ENCODE measurements at places on chromosomes 1 and 21. TPM values are rescaled to one million over a fixed set of nuclear protein-coding genes. Genes with fewer than 3 reads are reported as not detected.
A peak's percentile ranks its signal among the peaks of the same experiment; 100 is the strongest.

DNA sequence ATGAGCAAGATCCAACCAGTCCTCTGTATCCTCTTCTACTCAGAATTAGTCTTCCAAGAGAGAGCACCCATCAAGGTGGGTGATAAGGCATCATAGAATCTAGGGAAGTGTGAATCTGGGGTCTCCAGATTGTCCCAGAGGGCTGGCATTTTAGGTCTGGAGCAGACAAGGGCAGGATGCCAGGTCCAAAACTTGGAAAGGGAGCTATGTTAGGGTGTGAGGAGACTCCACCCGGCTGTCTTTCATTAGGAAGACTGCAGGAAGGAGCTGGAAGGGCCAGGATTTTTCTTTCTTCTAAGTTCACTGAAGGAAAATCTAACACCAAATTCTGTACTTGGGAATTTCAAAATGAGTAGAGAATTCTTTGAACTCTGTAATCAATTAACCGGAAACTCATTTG lies 86.1 kb upstream of the BMP8A start:
- DNase-seq: no peak
- H3K27ac ChIP-seq: peak overlapping the region; percentile 40
- peak overlapping the region; percentile 48 for H3K4me3 ChIP-seq
- H3K27me3 ChIP-seq: no peaks in the 10 kb centered on the region
- H3K4me1 ChIP-seq: peaks cover 63% of the 10 kb centered on the region

GRCh38 chr1:56072310-56072709 lies 507.1 kb downstream of the PLPP3 start:
- H3K4me3 ChIP-seq: no peak overlapping the region
- H3K36me3 ChIP-seq: no peaks in the 10 kb centered on the region
- no peak for DNase-seq
- H3K27me3 ChIP-seq: no peaks in the 10 kb centered on the region

GRCh38 chr1:40241362-40241761 lies 6.4 kb upstream of the TMCO2 start:
- peaks cover 44% of the 10 kb centered on the region for H3K36me3 ChIP-seq
- peaks cover 62% of the 10 kb centered on the region for H3K4me1 ChIP-seq
- peaks cover 7% of the 10 kb centered on the region for H3K27me3 ChIP-seq
- DNase-seq: no peak
- peak overlapping the region; percentile 47 for H3K4me3 ChIP-seq

Gene COL18A1
- 93.5 TPM for total RNA-seq

Gene OR2T35
- not detected for total RNA-seq

Data from HFFc6 (cell line).